ENCODE measurements at places on chromosomes 4 and X.

GRCh38 chrX:49139713-49140112 is 16.2 kb upstream of the GPKOW start:
- no peak for DNase-seq

- no peak for DNase-seq
These were observed 316.4 kb downstream of the GBA3 start for GRCh38 chr4:23009093-23009492.

GRCh38 chrX:36913551-36913950 is 94.6 kb upstream of the FAM47C start:
- no peak for DNase-seq

DNA sequence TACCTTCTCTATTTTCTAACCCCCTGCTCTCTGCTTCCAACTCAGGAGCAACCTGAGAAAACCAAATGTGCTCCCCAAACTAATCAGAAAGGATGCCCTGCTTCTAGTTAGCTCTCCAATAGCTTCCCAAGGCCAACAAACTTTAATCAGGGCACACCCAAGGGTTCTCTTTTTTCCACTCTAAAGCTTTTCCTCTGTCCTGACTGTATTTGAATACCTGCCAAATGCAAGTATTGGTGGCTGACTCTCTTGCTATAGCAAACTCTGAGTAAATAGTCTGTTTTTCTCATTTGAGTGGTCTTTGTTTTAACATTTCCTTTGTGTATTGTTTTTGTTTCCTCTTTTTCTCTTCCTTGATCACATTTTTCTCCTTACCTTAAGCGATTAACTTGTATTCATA is 52.5 kb downstream of the GBA3 start:
- DNase-seq: no peak

- DNase-seq: no peak
These were observed 98.1 kb downstream of the MGST2 start for GRCh38 chr4:139763672-139764071.

Measured in activated T-cell treated with anti-CD3 and anti-CD28 coated beads for 4 hours (primary cell).